ENCODE measurements at places on chromosomes 5 and 9. TPM values are rescaled to one million over a fixed set of nuclear protein-coding genes. Genes with fewer than 3 reads are reported as not detected.

ZNF169 gene
- 2.7 TPM for total RNA-seq

SPINK13 gene
- total RNA-seq, result not detected

PAX5 gene
- total RNA-seq, result not detected

NEUROG1 gene
- not detected for total RNA-seq

TRIP13 gene
- 7.5 TPM for total RNA-seq
